ENCODE measurements at places on chromosomes 12 and 14.

GRCh38 chr12:42070036-42070435, 74.6 kb downstream of the GXYLT1 start:
- no peak for DNase-seq

GRCh38 chr14:24741871-24742270, 107.9 kb upstream of the GZMB start:
- no peak for DNase-seq

DNA sequence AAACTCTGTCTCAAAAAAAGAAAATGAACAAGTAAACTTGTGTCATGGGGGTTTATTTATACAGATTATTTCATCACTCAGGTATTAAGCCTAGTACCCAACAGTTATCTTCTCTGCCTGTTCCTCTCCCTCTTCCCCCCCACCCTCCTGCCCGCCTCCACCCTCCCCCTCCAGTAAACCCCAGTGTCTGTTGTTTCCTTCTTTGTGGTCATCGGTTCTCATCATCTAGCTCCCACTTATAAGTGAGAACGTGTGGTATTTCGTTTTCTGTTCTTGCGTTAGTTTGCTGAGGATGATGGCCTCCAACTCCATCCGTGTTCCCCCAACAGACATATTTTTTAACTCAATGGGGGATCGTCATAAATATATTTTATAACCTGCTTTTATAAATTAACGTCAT, 12.3 kb downstream of the IL31 start:
- DNase-seq, result no peak

DNA sequence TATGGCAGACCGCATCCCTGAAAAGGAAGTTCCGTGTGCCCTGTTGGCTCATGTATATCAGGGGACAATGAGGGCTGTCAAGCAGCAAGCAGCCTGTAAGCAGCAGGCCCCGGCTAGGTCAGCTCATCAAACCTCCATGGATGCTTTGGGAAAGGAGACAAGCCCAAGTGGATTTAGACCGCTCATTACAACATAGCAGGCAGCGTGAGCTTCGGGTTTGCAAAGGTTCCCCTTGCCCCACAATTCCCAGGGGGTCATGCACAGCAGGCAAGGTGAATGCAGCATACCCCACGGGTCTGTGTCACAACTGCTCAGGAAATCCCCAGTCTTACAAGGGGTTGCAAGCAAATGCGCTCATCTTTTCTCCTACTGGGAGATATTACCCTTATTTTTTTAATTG, 54.6 kb downstream of the KCNK13 start:
- DNase-seq, result no peak

- DNase-seq, result no peak
Observed at GRCh38 chr14:23877111-23877510, 76.5 kb upstream of the DHRS4 start.

DNA sequence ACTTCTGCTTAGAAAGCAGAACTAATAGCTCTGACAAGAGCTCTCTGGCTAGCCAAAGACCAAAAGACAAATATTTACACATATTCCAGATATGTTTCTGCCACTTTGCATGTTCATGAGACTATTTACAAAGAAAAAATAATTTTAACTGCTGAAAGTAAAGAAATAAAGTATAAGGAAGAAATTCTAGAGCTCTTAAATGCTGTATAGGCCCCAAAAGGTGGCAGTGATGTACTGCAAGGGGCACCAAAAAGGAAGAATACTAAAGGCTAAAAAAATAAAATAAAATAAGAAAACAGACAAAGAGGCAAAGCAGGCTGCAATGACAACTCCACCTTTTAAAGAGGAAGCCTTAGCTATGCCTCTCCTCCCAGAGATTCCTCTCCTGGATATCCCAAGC, 23.0 kb downstream of the KLRK1 start:
- DNase-seq, result no peak

DNA sequence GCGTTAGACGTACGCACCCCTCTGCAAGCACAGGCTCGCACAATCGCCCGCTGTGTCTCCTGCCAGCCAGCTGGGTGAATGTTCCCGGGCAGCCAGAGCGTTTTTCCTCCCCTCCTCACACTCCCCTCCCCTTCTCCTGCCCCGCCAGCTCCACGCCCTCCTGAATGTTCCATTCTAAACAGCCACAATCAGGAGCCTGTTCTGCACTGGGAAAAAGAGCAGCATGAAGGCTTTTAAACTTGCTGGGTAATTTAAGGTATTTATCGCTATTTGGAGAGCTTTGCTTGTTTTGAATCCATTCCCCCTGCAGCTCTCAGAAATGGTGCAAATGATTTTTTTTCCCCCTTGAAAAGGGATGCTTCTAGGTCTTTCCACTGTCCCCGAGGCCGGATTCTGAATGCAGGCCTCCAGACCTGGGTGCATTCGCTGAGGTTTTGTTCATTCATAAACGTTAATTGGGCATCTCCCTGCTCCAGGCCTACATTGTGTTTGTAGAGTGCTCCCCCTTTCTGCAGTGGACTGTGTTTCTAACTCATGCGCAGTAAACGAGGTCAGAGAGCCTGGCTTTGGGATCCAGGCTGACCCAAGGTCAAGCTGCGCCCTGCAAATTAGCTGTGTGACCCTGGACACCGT, 212.5 kb downstream of the CHST11 start:
- DNase-seq, result no peak

GRCh38 chr12:53201639-53202038, 5.4 kb downstream of the ITGB7 start:
- DNase-seq, result no peak

- DNase-seq, result peak; percentile 63
Observed at GRCh38 chr14:50667996-50668825, at the start of gene SAV1. Gene SAV1 (minus strand): TSS chr14:50668306. CDS start chr14:50667967, 339 bp downstream.

DNA sequence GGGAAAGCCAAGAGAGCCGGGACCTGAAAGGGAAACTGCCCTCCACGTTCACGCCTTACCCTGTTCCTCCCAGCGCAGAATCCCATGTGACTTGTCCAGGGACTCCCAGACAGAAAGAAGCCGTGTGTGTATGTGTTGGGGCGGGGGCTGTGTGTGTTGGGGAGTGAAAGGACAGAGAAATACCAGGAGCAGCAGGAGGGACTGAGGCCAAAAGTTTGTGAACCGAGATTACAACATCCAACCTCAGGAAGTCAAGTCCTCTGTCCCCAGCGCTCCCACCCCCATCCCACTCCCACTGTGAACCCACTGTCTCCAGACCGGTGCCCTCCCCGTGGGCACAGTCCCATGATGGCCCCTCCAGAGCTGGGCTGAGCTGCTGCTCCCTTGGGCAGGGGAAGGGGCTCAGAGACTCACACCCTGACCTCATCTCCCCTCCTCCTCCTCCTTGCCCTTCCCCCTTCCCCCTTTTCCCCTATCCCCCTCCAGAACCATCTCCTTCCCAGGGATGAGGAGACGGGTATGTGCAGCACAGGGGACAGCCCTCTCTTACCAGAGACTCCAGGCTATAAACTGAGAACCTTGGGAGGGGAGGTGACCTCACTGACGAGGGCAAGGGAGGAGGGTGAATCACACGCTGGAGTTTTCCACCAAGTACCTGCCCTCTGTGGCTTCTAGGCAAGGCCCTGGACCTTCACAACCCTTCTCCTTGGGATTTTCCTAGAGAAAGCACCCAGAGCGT, at the start of gene SLC6A12:
Gene SLC6A12, minus strand, starts transcription at position 155 of the 739 bp plus-strand sequence. CDS start 4,171 bp downstream, outside the sequence.
- DNase-seq, result no peak

DNA sequence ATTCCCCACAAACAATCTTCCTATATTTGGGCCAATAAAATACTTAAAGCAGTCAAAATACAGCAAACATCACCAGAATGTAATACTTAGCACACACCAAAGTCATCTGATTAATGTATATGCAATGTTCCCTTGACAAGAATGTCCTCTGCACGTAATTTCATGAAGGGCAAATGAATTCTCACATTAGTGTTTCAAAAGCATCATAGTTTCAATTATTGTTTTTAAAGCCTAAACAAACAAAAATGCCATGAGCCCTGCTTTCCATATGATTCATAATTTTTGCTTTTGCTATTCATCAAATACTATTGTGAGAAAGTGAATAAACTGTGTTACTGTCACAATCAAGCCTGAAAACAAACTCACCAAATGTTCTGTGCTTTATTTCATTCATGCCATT, 156.0 kb downstream of the EPS8 start:
- no peak for DNase-seq

GRCh38 chr12:44019118-44019517, 183.2 kb downstream of the TMEM117 start:
- DNase-seq, result no peak

DNA sequence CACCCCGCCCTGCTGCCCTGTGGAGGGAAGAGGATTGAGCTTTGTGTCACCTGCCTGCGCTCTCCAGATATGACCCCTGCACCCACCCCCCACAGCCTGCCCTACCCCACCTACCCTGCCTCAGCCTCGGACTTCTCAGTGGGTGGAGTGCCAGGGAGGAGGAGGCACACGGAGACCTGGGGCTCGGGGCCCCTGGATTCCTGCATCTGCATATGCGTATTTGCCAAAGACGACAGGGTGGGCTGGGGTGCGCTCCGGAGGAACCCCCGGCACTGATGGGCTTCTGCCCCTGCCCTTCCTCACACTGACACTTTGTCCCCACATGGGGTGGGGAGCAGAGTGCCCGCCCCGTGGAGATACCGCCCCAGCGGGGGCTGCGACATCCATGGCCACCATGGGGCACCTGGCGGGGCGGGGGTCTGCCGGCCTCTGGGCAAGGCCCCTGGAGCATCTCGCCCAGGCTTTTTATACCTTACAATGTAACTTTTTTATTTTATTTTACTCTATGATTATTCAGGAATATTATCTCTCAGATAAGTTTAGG, 206.0 kb downstream of the TSPAN9 start:
- no peak for DNase-seq

DNA sequence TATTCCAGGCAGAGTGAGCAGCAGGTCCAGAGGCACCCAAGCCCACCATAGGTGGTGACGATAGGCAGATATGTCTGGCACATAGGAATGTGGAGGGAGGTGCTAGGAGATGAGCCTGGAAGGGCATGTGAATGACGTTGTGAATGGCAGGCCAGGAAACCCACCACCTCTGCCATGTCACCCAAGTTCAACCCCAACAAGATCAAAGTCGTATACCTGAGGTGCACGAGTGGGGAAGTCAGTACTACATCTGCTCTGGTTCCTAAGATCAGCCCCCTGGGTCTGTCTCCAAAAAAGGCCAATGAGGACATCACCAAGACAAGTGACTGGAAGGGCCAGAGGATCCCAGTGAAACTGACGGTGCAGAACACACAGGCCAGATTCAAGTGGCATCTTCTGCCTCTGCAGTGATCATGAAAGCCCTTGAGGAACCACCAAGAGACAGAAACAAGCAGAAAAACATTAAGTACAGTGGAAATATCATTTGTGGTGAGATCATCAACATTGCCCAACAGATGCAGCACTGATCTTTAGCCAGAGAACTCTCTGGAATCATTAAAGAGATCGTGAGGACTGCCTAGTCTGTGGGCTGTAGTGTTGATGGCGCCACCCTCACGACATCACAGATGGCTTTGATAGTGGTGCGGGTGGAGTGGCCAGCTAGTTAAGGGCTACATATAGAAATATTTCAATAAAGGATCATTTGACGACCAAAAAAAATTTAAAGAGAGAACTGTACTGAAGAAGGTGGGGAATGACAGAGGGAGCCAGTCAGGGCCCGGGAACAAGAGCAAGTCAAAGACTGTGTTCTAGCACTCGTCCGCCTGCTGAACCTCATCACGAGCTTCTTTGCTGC, 99.7 kb downstream of the ZFP36L1 start:
- DNase-seq, result peak; percentile 82

- no peak for DNase-seq
Observed at GRCh38 chr14:50311337-50311971, 575 bp downstream of the L2HGDH start.

GRCh38 chr12:48774516-48774915, 14.4 kb downstream of the ADCY6 start:
- no peak for DNase-seq

GRCh38 chr12:49294086-49294803, 702 bp upstream of the PRPH start:
- no peak for DNase-seq

- DNase-seq, result no peak
Observed at GRCh38 chr14:104794631-104794992, 936 bp downstream of the AKT1 start.

GRCh38 chr14:55074662-55075061, 23.2 kb downstream of the MAPK1IP1L start:
- no peak for DNase-seq

GRCh38 chr12:26750531-26751175, 82.3 kb downstream of the ITPR2 start:
- no peak for DNase-seq

DNA sequence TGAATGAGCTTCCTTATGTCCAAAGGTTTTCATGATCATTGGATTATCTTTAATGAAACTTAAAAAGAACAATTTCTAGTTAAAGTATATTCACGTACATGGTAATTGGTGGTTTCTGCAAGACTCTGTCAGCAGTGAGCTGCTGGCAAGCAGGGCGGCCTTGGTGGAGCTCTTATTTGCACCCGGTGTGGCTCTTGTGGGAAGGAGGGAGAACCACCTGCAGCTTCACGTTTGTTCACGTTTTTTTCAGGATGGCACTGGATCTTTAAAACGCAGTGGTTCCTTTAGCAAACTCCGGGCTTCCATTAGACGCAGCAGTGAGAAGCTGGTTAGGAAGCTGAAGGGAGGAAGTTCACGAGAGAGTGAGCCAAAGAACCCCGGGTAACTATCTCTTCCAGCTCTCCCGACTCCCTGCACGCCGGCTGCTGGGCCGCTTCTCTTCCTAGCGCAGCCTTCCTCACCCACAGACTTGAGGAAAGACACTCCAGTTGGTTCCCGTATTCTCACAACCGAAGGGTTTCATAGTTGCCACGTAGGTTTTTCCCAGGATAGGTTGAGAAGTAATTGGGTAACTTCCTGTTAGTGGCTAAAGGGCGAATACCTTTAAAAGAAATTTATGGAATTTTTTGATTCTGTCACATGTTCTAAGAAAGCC, 28.3 kb downstream of the XRCC3 start:
- no peak for DNase-seq

GRCh38 chr12:128853600-128854197, 421 bp downstream of the GLT1D1 start:
- no peak for DNase-seq

- no peak for DNase-seq
Observed at GRCh38 chr12:41930866-41931437, 213.7 kb downstream of the GXYLT1 start.

DNA sequence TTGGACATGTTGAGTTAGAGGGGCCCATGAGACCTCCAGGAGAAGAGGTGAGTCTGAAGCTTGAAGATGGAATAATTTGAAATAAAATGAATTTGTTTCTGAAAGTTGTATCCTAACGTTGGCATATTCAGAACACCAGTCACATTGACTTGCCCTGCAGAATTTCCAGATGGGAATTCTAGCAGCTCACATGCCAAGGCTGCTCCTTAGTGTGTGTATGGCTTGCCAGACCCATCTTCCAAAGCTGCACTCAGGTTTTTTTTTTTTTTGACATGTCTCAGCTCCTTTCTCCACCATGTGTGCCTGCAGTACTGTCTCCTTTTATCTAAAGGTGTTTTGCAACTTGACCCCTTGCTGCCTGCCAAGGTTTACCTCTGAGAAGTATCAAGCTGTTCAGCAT, 261.9 kb downstream of the NRXN3 start:
- no peak for DNase-seq

GRCh38 chr14:35819591-35820540, 6.3 kb upstream of the BRMS1L start:
- DNase-seq, result no peak

- peak; percentile 33 for DNase-seq
Observed at GRCh38 chr12:76277480-76277879, 70.7 kb downstream of the BBS10 start.

- no peak for DNase-seq
Observed at GRCh38 chr14:98169170-98169587, 1102.8 kb downstream of the BCL11B start.

- DNase-seq, result no peak
Observed at GRCh38 chr12:9319842-9320173, 111.6 kb upstream of the PZP start.

- no peak for DNase-seq
Observed at GRCh38 chr12:122197612-122197966, 5.9 kb upstream of the B3GNT4 start.

- no peak for DNase-seq
Observed at GRCh38 chr12:68263366-68263765, 10.0 kb upstream of the IL22 start.

Data from GM04504 (cell line).